ENCODE measurements at places on chromosomes 13 and 19.

GRCh38 chr19:6015841-6016545 is 38.1 kb upstream of the RANBP3 start:
- DNase-seq = no peak

GRCh38 chr19:5107432-5108122 is 138.7 kb downstream of the KDM4B start:
- peak; percentile 28 for DNase-seq

- no peak for DNase-seq
Measured at GRCh38 chr13:51050021-51050830, 60.8 kb downstream of the C13orf42 start.

- DNase-seq = no peak
Measured at GRCh38 chr19:17753976-17754375, 2.7 kb downstream of the FCHO1 start.

DNA sequence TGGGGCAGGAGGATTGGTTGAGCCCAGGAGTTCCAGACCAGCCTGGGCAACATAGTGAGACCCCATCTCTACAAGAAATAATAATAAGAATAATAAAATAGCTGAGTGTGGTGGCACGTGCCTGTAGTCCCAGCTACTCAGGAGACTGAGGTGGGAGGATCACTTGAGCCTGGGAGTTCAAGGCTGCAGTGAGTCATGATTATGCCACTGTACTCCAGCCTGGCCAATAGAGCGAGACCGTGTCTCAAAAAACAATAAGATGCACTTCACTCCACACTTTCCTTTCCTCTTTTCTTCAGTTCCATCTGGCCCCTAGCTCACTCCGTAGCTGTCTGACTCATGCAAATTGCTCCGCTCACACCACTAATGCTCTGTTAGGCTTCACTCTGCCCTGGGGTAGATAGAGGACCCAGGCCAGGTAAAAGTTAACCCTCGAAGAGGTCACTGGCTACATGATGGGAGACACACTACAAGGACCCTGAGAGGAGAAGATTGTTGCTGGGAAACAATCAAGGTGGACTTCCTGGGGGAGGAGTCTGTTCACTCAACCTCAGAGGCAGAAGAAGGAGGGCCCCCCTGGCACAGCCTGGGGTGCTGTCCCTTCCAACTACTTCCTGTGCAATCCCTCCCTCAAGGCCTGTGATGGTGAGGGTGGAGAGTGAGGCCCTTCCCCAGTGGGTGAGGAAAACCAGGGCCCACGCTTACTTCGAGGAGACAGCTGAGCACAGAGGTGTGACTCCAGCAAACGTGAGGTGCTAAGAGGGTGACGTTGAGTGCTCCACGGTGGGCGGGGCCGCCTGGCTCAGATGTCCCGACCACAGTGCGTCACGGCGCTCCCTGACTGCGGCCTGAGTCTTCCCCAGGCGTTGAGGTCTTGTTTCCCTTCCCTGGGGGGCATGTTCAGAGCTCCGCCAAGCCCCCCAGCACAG is 8.8 kb upstream of the TNFSF9 start:
- no peak for DNase-seq

DNA sequence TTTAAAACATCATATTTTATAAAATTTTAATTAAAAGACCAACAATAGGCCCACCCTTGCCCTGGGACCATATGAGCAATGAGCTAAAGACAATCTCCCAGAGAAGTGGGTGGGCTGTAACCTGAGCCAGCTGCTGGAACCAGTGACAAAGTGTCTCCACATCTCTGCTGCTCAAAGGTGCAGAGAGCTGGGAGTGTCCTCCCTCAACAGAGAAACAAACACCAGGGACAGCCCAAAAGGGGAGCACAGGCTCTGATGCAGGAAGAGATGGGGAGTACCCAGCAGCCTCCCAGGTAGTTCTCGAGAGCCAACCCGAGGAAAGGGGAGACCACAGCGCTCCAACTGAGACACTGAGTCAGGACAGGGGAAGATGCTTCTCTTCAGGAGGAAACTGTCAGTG is 39.1 kb downstream of the DOCK9 start:
- no peak for DNase-seq

- DNase-seq = no peak
Measured at GRCh38 chr13:40389081-40389641, 277.3 kb downstream of the FOXO1 start.

- no peak for DNase-seq
Measured at GRCh38 chr19:20422216-20423205, 143.1 kb downstream of the ZNF737 start.

GRCh38 chr13:77751513-77752456 is 54.3 kb downstream of the SLAIN1 start:
- peak; percentile 38 for DNase-seq

DNA sequence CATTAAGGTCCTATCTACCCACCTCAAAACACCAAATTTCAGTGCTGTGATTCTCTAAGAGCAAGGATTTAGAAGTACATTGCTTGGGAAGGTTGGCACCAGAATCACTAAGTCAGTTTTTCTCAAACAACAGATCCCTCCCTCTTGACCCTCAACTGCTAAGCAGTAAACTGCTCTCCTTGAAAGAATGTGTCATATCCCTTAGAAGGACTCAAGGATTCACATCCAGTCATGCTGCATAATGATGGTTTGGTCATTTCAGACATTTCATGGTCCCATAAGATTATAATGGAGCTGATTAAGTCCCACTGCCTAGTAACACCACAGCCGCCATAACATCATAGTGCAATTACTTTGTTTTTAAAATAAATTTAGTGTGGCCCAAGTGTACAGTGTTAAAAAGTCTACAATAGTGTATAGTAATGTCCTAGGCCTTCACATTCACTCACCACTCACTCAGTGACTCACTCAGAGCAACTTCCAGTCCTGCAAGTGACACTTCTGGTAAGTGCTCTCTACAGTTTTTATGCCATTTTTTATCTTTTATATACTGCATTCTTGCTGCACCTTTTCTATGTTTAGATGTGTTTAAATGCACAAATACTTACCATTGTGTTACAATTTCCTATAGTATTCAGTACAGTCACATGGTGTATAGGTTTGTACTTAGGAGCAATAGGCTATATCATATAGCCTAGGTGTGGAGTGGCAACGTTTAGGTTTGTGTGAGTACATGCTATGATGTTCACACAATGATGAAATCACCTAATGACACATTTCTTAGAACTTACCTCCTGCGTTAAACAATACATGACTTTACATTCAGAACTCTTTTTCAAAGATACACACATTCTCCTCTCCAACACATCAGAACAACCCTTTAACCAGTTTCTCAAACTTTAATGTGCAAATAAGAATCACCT is 15.7 kb upstream of the CCDC169 start:
- DNase-seq = no peak

GRCh38 chr19:58582985-58583384 is 9.8 kb upstream of the MZF1 start:
- DNase-seq = no peak

DNA sequence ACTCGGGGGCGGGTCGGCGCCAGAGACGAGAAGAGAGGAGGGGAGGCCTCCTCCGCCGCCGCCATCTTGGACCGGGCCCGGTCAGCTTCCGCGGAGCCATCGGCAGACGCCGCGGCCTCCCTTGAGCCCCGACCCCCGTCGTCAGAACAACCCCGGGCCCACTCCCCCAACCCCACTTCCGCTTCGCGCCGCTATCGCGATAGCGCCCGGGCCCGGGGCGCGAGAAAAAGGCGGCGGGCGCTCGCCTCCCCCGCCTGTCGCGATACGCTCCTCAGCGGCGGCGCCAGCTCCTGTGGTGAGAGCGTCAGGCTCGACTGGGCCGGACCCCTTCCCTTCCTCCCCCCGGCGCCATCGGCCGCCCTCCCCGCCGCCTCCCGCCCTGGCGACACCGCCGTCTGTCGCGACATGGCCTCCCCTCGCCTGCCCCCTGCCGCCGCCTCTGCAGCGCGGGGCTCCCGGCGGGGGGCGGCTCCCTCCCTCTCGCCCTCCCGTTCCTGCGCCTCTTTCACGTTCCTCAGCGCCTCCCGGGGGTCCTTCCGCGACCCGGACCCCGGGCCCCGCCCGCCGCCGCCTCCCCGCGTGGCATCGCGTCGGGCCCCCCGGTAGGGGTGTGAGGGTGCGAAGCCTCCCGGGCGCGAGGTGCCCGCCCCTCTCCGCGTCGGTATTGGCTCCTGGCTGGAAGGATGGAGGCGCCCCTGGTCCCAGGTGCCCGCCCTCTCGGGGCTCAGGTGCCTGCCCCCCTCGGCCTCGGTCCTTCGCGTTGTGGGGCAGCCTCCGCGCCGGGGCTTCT is at the start of gene CNOT3:
Gene CNOT3, plus strand, starts transcription at position 64 of the 790 bp plus-strand sequence. CDS start 5,217 bp downstream, outside the sequence.
- DNase-seq = no peak

DNA sequence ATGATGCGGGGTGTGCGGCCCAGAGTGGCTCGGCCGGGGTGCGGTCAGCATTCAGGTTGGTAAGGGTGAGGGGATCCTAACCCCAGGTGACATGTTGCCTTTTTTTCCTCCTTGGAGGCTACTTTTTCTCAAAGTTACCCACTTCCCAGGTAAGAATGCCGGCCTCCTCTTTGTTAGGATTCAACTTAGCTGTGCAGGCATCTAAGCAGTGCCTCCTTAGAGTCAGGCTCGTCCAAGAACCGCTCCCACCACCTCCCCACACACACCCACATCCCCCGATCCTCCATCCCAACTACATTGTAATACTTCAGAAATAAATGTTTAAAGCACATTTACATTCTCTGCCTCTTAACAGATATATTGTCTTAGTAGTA is 733 bp upstream of the ENOX1 start:
- DNase-seq = no peak

- no peak for DNase-seq
Measured at GRCh38 chr13:57748096-57748495, 116.6 kb downstream of the PCDH17 start.

- no peak for DNase-seq
Measured at GRCh38 chr19:8331263-8331845, 10.1 kb downstream of the RPS28 start.

DNA sequence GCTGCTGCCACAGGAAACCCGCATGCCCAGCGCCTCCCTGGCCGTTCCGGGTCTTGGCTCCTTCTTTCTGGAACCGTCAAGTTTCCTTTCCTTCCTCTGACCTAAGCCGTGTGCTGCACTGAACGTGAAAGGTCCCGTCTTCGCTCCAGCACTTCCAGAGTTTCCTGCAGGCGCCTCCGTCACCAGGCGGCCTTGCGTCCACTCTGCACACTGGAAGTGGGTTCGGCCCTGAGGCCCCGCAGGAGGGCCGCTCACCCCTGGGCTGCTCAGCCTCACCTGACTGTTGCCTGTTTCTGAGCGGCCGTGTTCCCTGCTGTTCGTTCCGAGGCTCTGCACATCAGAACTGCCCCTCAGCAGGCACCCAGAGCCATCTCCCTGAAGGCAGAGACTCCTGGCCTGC is 12.3 kb upstream of the MEX3D start:
- DNase-seq = no peak

GRCh38 chr19:611481-611868 is 21.8 kb downstream of the HCN2 start:
- DNase-seq = peak; percentile 98

DNA sequence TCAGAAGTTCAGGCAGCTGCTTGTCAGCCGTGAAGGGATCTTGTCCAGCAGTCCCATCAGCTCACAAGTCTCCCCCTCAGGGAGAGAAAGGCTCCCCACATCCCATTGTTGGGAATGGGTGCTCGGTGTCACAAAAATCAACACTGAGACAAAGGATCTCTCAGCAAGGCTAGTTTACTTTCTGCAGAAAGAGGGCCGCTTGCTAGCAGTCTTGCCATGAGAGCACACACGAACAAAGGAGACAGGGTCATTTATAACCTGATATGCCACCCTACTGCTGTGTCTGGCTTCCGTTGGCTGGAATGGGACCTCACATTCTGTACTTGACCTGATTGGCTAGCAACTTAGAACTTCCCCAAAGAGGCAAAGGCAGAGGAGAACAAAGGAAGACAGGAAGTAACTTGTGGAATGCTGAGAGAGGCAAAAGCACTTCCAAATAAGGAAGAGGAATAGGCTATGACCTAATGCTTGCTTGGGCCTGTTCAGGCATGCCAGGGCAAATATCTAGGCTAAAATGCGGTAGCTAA is 8.7 kb upstream of the IGFL3 start:
- peak; percentile 99 for DNase-seq

- peak; percentile 63 for DNase-seq
Measured at GRCh38 chr19:42965176-42965575, 28.2 kb upstream of the PSG7 start.

- DNase-seq = no peak
Measured at GRCh38 chr19:6056282-6056741, 54.0 kb downstream of the RFX2 start.

DNA sequence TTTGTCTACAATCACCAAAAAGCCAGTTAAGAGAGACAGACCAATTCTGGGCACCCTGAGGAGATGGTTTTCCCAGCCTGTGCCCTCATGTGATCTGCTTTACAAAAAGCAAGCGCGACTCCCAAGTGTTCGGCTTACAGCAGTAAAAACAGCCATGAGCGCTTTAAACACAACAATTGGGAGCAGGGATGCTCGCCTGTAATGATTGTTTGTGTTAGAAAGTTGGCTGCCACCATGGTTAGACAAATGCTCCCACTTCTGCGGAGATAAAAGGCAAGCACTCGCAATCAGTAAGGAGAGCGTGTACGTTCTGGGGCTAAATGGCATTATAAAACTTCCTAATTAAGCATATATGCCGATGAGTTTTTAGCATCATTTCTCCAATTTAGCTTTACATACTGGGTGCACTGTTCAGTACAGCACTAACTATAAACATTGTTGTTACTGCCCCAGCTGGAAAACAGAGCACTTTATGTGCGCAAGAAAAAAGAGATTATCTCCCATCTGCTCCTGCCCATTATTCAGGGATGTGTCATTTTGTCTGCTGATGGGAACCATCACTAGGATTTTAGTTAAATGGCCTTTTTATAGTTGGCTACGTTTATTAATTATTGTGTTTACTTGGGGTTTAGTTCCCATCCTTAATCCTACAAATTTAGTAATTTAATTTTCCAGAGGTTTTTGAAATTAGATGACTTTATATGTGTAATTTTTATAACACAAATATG is 309.3 kb upstream of the MAB21L1 start:
- DNase-seq = no peak

- no peak for DNase-seq
Measured at GRCh38 chr19:48495396-48495795, 16.2 kb downstream of the LMTK3 start.

- peak; percentile 14 for DNase-seq
Measured at GRCh38 chr13:110575322-110576069, 14.0 kb upstream of the RAB20 start.

GRCh38 chr13:76991432-76991795 is 467 bp upstream of the CLN5 start:
- DNase-seq = no peak

DNA sequence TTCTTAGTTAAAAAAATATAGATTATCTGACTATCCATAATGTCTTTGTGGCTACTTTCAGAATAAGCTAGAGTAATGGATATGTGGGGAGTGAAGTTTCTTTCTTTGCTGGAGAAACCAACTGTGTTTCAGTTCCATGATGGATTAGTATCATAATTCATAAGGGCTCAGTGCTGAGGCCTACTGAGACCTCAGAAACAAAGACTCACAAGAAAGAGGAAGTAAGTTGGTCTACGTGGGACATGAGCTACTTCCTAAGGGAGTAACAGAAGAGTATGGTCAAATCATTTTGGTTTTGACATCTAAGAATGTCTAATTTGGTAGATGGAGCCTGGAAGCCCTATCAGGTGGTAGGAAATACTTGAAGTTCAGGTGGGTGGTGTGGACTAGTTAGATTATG is 99.0 kb upstream of the HTR2A start:
- DNase-seq = no peak

All from fibroblast of skin of abdomen (primary cell).